ENCODE measurements at places on chromosomes 5 and 9.
A peak's percentile ranks its signal among the peaks of the same experiment; 100 is the strongest.

DNA sequence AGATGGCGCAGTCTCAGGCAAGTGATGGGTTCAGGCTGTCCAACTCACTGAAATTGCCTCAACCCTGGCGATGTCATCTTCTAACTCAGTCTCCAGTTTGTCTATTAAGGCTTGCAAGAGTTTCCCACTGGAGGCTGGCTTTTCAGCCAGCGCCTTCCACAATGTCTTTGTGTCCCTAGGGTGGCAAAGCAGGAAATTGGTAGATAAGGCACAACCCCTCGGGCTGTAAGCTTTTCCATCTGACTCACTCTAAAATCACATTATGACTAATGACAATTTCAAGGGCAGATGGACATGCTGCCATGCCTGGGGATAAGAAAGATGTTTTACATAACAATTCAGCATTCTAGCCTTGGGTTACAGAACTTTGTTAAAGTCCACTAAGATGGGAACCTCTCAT lies 61.9 kb downstream of the MROH2B start:
- DNase-seq = no peak

DNA sequence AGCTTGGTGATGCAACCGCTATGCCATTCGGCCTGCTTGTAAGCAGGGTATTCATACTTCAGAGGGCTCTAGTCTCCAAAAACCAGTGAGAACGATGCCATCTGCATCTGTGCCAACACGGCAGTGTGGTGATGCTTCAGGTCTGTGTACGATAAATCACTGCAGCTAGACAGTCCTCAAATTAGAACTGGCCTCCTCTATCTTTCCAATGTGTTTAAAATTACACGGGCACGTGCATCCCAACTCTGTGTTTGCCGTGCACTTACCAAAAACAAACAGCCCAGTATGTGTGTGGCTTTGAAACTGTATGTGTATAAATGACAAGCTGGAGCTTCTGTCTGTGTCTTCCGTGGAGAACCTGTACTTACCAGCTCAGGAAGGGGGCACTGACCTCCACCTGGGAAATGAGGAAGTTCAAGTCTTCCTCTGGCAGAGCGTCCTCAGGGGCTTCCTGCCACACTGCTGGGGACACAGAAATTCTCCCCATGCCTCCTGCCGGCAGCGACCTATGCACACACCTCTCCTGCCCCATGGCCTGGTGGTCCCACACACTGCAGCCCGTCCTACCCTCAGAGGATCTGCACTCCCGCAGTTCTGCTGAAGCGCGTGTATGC lies 12.3 kb downstream of the MED10 start:
- no peak for DNase-seq

- DNase-seq = peak; percentile 90
Observed at GRCh38 chr5:43066799-43067741, 27.0 kb upstream of the ANXA2R start.

DNA sequence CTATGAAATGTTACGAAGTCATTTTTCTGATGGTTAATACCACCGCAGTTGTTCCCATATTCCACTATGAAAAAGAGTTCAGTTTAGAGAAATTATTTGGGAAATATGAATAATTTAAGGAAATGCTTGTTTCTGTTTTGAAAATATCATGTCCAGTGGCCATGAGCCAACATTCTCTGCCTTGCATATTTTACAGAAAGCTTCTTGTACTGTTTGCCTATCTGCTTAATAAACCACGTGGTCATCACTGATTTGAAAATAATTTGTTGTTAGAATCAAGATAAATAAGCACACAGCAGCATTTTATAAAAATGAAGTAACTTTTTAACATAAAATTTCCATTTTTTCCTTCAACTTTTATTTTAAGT lies 381.5 kb upstream of the CDH18 start:
- no peak for DNase-seq

- DNase-seq = no peak
Observed at GRCh38 chr5:96652769-96653454, 9.3 kb upstream of the CAST start.

DNA sequence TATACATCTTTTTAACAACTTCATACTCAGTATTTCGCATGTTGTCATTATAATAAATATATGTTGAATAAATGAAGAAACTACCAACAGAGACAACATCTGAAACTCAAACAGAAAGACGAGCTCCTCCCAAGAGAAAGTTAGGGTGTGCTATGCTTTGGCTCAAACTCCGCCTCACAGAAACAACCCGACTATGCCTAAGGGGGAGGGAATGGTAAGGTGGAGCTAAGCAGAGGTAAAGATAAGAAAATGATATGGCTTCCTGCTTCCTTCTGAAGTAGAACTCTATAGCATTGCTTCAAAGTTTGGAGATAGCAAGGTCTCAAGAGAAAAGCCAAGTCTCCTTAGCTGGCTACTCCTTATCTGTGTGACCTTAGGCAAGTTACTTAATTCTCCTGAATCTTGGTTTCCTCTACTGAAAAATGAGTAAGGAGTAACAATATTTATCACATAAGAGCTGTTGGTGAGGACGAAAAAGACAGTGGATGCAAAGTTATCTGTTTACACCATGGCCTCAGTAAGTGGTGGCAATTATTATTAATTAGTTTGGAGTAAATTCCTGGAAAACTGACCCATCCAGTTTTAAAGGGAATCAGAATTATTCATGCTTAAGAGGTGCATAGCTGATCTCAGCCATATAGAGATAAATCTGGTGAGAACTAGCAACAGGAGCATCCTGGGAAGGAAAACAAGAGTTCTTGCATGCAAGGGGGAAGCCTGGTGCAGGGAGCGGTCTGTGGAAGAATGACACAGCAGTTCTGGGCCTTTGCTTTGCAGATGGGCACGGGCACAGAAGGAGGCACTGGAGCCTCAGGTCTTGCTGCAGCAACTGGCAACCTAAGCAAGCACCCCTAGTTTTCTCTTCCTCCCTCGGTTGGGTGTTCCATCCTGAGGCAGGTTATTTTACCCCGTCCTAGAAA lies 73.3 kb downstream of the GLIS3 start:
- DNase-seq = no peak

DNA sequence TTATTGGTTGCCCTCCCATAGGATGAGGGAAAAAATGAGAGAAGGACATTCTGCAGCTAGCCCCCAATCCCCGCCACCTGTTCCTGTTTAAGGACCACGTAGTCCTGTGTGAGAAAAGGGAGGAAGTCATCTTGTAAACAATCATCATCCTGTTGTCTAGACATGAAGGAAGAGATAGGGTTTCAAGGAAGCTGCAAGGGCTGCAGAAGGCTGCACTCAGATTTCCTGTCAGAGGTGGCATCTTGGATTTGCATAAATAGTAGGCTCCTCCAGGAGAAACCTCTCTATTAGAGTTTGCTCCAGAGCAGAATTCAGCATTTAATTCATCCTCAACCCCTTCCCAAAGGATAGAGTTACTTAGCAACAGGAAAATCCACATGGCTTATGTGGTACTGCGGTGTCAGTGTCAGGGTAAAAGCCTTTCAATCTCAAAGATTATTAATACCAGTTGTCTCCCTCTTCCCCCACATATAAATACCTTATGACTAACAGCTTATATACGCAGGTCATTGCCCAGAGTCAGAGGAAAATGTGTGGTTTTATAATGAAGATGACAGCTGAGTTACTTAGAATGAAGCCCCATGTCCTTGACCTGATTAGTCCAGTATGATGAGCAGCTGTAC lies 4.6 kb upstream of the DNAJC18 start:
- peak; percentile 57 for DNase-seq

DNA sequence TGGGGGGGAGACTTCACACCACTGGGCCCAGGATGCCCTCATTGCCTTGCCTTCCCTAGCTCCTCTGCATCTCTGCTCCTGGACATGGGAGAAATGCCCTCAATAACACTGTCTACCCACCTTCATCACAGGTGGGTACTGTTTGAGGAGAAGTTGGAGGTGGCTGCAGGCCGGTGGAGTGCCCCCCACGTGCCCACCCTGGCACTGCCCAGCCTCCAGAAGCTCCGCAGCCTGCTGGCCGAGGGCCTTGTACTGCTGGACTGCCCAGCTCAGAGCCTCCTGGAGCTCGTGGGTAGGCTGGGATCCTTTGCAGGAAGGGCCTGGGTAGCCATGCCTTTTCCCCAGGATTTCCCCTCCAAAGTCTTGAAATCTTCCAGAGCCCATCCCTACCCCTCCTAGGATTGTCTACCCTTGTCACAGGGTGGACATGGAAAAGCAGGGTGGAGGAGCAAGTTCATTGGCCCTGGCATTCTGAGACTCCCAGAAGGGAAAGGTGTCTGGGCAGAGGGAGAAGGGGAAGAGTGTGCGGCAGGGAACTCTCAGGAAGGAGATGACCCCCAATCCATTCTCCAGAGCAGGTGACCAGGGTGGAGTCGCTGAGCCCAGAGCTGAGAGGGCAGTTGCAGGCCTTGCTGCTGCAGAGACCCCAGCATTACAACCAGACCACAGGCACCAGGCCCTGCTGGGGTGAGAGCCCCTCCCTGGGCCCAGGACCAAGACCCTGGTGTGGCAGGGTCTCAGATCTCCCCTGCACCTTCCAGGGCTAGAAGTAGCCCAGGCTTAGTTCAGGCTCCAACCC lies 886 bp downstream of the SLC4A9 start:
- DNase-seq = no peak

DNA sequence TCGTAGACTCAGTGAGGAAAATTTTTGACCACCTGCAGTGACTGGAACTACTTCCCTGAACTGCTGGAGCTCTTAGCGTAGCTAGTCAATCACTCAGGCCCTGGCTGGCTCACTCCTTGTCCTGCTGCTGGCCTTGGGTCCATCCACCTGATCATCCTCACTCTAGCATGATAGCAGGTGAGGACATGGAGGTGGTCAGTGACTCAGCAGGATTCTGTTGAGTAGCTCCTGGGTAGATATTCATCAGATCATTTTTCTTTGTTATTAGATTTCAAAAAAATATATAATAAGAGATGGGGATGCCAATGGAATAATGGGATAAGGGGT lies 25.0 kb upstream of the SEMA4D start:
- DNase-seq = no peak

GRCh38 chr5:17619354-17619753 lies 9.2 kb downstream of the TAF11L12 start:
- no peak for DNase-seq

- no peak for DNase-seq
Observed at GRCh38 chr9:101561740-101562139, 28.1 kb downstream of the RNF20 start.

DNA sequence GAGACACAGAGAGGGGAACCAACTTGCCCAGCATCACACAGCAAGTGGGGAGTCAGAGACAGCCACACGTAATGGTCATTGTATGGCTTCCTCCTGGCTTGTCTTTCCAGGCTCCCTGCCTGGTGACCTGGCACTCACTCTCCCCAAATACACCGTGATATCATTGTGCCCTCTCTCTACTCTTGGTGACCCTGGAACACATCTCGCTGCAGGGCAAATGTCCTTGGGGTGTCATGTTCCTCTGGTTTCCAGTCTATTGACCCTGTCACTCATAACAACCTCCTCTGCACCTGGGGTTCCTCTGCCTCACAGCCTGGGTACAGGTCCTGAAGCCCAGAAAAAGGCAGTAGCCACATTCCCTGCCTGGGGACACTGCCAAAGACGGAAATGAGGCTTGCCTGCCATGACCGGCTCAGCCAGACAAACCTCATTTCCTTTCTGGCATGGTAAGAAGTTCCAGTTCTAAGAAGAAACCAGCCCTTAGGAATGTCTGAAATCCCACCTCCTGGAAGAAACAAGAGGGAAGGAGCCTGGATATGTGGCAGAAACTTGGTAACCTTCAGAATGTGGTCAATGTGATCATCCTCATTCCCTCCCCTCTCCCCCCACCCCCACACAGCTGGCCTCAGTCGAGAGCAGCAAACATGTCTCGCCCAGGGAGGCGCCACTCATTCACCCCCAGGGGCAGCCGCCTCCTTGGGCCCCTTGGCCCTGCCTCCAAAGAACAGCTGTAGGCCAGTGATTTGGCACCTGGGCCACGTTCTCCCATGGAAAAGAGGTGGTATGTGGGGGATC lies 30.6 kb upstream of the SMU1 start:
- no peak for DNase-seq

GRCh38 chr5:151470439-151470838 lies 23.0 kb downstream of the SLC36A1 start:
- DNase-seq = no peak

DNA sequence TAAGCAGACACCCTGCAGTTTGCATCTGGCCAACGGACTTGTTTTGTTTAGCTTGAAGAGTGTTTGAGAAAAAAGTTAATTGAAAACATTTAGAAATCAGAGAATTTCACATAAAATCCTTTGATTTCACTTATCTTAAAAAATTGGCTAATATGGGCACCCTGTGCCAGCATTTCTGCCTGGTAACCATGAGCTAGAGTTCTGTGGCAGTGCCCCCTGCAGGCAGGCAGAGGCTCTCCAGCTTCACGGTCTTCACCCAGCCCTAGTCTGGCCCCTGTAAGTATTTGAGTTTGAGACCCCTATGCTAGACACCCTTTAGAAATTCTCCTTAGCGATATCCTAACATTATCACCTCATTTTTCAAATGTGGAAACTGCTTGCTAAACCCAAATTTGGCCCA lies 18.8 kb upstream of the FANCC start:
- peak; percentile 35 for DNase-seq

- DNase-seq = no peak
Observed at GRCh38 chr9:117919538-117919937, 215.3 kb downstream of the TLR4 start.

DNA sequence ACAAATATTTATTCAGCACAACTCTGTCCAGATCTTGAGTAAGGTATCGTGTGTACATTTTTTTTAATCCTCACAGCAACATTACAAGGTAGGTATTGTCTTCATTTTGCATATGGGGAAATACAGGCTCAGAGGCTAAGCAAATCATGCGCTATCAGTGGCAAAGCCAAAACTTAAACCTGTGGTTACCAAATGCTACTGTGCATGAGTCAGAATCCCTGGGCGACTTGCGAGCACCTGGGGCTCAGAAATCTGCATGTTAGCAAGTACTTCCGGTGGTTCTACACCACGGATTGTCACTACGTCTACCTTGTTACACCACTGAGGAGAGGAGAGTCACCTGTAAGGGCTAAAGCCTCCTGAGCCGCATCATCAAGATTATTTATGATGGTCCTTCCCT lies 21.3 kb downstream of the C5orf58 start:
- peak; percentile 80 for DNase-seq

DNA sequence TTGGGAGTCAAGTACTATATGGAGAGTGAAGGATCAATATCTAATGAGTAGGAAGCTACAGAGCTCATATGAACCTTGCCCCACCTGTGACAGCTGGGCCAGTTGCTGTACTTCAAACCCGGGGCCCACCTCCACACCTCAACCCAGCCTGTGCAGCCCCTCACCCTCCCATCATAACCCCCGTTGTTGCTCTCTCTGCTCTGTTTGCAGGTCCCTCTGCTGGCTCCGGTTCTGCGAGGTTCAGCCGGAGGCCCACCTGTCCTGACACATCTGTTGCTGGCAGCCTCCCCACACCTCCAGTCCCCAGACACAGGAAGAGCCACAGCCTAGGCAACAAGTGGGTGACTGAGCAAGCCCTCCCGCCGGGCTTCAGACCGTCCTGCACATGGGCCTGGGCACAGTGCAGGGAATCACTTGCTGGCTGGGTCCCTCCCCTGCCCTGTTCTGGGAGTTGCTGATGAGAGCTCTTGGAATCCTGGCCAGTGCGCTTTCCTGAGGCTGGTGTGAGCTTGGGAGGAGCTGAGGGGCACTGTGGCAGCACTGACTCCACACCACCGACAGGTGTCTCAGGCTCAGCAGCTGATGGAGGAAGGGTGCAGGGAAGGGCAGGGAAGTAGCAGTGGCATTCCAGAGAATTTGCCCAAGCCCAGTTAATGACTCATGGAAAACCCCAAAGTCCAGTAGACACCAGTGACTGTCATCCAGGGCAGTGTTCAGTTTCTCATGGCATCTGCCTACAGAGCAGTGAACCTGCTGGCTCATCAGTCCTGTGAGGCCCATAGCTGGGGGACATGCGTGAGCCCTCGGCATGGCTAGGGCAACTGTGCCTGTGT lies 69.5 kb upstream of the GARNL3 start:
- DNase-seq = no peak

Data from CD4-positive, alpha-beta T cell treated with Interleukin-6 for 4 hours (primary cell).